Mucosa of descending colon (tissue), 3 donors: ENCODE measurements at places on chromosomes 5 and 9. TPM values are rescaled to one million over a fixed set of nuclear protein-coding genes. Genes with fewer than 3 reads are reported as not detected.

Gene FREM1
- 1.4 TPM for total RNA-seq

Gene GPR150
- total RNA-seq, result 0.49 TPM

DNA sequence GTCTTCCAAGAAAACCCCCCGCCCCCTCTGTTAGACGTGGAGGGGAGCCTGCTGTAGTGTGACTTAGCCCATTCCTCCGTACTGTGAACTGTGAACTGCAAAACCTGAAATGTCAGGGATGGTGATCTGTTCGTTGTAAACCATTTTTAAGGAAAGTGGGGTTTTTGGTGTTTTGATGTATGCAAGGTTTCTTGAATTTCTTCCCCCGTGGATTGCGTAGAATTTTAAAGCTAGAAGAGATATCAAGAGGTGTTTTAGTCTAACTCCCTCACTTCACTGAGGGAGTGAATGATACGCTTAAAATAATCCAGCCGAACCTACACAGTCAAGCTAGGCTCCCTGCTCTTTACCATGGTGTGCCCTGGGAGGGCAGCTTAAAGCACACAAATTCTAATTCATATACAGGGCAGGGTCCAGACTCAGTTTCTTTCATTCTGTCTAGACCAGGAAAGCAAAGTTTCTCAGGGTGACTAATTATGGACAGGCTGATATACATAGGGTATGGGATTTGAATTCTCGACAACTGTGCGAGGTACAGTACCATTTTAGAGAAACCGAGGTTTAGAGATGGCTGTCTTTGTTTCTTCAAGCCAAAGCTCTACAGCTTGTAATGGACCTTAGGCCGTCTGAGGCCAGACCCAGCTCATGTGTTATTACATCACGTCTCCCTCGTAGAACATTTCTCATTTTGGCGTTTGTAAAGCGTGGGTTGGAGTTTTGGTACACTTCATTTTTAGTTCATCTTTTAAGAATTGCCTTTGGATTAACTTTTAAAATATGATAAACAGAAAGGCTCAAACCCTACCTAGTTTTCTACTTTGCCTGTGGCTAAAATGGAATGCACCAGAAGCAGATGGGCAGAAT is 2.7 kb downstream of the PTGER4 start:
- DNase-seq, result no peak

DNA sequence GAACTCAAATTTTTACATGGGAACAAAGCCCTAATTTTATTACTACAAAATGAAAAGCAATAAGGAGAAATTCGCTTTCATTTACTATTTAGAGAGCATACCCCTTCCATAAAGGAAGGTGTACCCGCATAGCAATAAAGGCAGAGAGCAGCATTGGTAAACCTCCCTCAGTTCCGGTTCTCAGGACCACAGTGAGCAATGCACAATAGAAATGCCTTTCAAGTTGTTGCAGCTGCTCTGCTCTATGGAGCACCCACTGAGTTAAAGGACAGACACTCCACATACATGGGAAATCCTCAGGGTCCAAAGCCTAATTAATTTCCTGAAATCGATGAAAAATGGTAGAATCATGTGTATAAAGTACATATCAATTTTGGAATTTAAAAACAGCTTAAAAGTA is 89.9 kb upstream of the MPDZ start:
- DNase-seq, result no peak

DNA sequence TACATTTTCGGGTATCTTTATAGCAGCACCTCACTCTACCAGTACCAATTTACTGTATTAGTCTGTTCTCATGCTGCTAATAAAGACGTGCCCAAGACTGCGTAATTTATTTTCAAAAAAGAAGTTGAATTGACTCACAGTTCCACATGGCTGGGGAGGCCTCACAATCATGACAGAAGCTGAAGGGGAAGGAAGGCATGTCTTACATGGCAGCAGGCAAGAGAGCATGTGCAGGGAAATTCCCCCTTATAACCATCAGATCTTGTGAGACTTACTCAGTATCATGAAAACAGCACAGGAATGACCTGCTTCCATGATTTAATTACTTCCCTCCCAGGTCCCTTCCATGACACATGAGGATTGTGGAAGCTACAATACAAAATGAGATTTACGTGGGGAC is 602.6 kb upstream of the DAB2 start:
- DNase-seq, result no peak
